ENCODE measurements at places on chromosomes 11 and 22.

DNA sequence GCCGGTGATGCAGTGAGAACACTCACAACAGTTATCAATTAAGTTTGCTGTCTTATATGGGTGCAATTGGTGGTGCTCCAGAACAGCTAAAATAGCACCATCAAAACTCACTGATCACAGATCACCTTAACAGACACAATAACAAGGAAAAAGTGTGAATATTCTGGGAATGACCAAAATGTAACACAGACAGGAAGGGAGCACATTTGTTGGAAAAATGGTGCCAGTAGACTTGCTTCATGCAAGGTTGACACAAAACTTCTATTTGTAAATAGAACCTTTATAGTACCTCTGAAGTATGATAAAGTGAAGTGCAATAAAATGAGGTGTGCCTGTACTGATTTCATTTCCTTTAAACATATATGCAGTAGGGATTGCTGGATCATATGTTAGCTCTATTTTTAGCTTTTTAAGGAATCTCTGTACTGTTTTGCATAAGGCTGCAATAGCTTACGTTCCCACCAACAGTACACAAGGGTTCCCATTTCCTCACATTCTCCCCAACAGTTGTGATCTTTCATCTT lies 56.7 kb upstream of the GLYATL1B start:
- no peak for DNase-seq

DNA sequence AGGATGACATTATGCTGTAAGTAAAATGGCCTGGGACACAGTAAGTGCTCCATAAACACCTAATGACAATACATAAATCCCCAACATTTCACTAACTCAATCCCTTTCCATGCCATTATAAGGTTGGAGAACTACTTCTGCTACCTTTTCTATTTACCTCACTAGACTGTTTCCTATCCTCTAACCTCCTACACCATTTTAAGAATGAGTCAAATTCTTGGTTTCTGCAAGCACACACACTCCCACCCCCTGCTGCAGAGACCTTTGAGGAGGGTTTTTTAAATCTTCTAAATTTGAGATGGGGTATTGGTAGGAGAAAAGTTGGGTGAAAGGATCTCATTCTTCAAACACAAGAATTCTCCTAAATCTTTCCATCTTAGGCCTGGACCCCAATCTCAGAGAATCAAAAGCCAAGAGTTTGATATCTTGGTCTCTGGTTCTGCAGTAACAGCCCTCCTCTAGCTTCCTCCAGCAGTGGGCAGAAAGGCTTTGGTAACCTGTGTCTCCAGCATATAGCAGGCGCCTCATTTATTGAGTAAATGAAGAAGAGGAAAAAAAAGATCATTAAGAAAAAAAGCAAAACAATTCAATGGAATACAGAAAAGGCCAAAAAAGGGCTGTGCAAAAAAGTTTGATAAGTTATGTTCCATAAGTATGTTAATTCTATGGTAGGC lies 42.3 kb downstream of the SYTL2 start:
- no peak for DNase-seq

DNA sequence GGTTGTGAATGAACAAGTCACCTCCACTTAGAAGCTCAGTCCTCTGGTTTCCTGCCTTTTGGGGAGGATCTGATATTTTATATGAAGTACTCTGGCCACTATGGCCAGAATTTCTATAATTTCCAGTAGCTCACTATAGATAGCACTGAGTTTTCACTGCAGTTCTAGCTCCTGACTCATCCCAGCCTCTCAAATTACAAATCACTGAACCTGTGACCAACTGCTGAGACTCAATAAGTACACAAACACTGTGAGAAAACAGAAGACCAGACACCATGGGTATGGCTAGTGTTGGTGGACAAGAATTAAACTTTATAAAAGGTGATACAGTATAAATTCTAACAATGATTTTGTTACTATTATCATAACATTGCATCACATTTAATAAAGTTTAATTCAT lies 47.1 kb upstream of the UCP3 start:
- DNase-seq = no peak

- no peak for DNase-seq
Measured at GRCh38 chr11:85946221-85946620, 91.0 kb downstream of the CCDC83 start.

DNA sequence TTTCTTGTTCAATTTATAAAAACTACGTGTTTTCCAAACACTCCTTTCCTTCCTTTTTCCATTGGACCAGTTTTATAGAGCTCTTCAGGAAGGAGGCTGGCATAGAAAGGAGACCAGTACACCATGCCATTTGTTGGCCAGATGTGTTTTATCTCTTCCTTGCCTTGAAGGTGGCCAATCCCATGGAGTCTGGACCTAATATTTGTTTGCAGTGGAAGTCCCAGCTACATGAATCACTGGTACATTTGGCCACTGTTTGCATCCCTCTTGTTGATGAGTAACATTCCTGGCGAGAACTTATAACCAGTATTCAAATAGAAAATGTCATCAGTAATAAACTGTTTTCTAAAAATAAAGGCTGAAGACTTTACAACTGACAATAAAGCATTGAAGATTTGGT lies 110.2 kb downstream of the ANO3 start:
- no peak for DNase-seq

- peak; percentile 62 for DNase-seq
Measured at GRCh38 chr11:17598700-17599459, 51.8 kb downstream of the OTOG start.

DNA sequence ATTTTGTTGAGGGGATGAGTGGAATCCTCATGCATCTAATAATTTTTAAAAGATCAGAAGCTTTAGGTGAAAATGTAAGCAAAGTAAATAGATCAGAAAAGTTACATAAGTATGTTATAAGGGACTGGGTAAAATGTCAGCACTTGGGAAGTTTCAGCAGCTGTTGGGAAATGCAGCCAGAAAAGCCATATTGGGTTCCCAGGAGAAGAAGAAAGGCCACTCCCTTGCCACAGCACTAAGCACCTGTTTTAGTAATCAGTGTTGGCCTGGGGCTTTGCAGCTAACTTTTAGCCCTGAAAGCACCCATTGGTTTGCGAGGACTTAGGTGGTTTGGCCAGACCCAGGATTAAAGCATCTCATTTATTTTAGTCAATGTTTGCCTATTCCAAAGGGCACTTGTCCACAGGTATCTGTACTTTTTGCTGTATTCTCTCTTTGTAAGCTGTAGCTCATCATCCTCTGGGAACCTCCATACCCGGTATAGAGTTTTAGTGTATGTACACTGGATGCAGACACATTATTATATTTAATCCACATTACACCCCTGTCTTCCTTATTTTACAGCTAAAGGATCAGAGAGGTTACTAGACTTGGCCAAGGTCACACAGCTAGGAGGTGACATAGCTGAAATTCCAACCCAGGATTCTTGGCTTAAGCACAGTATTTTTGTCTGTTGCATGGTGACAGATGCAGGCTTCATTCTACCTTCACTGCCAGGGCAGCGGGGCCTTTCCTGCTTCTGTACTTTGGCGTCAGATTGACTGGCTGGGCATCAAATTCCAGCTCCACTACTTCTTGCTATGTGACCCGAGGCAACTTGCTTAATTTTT lies 127.7 kb upstream of the SESN3 start:
- DNase-seq = no peak
